ENCODE measurements at places on chromosomes 7 and 10.
A peak's percentile ranks its signal among the peaks of the same experiment; 100 is the strongest.

DNA sequence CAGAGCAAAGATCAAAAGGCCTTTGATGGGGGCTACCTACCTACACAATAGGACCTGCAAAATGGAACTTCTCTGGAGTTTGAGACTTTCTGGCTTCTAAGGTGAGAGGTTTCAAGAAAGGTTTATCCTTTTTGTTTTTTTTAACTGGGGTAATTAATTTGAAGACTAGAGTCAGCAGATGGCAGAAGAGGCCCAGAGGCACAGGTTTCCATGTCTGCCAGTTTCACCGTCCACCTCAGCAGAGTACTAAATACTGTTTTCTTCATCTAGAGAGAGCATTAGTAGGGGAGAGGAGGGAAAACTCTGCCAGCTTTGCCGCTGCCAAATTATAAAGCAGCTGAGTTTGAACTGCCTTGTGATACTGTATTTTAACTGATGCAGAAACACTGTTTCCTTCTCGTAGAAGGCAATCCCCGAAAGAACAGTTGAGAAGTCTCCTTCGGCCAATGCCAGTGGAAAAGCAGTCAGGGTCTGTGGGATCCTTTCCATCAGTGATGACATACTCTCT lies 138.7 kb downstream of the SLC25A13 start:
- no peak for DNase-seq

DNA sequence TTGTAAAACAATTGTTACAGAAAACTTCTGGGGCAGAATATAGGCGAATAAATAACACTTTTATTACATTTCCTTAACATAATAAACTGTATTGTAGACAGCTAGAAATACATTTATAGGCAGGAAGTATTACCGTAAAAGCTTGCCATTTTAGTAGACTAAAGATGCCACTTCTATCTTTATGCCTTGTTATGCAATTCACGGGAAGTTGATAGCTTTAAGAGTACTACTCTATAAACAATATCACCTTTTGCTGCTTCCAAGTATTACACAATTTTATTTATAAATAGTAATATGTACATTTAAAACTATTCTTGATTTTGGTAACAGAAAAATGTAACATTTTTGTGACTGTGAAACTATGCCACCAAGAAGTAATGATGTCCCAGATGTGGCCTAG lies 37.9 kb downstream of the PALS2 start:
- DNase-seq: no peak

DNA sequence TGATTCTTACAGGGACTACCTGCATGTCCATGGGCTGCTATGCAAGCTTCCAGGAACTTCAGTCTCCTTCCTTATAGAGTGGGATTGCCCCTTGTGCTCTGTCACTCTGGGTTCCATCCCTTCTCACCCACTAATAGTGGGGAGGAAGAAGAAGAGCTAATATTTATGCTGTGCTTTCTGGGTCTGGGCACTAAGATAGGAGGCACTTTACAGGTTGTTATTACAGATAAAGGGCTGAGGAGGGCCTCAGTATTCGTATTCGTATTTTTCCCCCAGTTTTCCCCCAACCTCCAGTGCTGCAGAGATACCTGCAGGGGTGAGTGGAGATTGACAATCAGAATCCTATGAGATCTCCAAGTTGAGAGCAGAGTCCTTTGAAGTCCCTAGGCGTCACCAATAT lies 14.2 kb downstream of the HK1 start:
- no peak for DNase-seq

DNA sequence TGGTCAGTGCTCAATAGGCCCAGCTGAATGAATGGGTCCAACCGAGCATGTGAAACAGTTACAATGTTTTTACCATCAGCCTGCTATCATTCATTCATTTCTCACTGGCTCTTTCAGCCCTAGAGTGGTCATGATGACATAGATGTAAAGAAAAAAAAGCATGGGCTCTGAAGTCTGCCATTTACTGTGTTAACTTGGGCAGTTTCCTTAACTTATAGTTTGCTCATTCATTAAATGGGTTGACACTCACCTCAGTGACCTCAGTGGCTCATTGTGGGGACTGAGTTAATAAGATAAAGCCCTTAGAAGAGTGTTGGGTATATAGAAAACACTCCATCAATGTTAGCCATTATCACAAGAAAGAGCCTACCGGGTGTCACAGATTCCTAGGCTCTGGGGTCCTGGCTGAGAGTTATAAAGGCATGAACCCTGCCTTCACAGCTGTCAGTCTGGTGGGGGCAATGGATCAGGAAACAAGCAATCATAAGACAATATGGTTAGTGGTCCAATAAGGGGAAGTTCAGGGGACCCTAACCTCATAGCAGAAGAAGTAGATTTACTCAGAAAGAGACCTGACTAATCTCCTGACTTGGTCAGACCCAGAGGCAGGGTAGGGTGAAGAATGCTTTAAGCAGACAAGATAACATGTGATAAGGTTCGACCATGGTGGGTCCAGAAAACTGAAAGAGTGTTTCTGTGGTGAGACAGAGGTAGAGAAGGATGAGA lies 29.7 kb upstream of the GPAM start:
- DNase-seq: no peak

GRCh38 chr10:609868-610545 lies 79.5 kb downstream of the DIP2C start:
- no peak for DNase-seq

DNA sequence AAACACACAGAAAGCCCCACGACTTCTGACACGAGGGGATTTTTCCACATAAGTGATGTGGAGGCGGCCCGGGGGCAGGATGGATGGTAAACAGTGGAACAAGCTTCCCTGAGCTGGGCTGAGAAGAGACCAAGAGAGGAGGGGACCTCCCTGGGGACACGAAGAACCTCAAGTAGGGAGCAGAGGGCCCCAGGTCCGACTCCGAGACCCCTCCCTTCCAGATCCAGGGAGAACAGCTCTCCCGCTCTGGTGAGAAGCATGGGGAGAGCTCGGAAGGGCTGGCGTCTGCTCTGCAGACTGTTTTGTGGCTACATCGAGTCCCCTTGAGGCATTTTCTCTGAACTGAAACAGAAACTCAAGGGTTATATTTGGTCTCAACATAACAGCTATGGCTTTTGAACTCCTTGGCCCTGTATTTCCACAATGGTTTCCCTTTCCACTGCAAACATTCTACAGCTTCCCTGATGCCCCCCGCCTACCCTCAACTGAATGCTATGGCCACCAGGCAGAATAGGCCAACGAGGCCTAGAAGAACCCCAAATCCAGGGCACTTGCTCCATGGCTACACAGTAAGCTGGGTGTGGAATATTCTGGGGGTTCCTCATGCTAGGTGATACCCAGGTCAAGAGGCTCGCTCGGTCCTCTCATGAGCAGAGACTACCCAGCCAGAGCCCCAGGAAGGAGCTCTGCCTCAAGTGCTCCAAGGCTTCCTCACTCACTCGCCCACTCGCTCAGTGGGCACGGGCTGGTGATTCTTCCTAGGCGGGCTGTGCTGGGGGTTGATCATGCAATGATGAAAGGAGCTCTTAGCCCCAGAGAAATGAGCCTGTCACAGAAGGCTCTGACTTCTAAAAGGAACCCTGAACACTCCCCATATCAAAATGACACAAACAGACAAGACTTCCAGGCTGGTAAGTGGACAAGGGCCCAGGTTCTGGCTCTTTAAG lies 47.5 kb downstream of the FAM53B start:
- no peak for DNase-seq

GRCh38 chr7:51467384-51468017 lies 150.9 kb upstream of the COBL start:
- no peak for DNase-seq

DNA sequence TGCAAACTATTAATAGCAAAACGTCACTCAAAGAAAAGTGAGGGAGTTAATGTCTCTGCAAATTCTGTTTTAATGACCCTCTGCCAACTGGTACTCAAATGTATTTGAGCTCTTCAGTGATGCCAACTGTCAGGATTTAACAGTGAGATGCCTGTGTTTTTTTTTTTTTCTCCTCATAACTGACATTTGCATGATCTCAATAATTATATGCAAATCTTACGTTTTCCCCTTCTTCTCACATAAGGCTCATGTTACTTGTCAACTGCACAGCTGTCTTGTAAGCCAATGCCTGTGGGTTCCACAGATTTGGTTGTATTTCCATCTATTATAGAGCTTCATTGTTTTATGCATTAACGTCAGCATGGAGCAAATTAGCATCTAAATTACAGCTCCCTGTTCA lies 38.2 kb downstream of the PPP1R3A start:
- no peak for DNase-seq

GRCh38 chr7:86844608-86845007 lies 200.9 kb downstream of the GRM3 start:
- DNase-seq: no peak

- no peak for DNase-seq
Observed at GRCh38 chr10:69728335-69728870, 73.3 kb upstream of the COL13A1 start.

DNA sequence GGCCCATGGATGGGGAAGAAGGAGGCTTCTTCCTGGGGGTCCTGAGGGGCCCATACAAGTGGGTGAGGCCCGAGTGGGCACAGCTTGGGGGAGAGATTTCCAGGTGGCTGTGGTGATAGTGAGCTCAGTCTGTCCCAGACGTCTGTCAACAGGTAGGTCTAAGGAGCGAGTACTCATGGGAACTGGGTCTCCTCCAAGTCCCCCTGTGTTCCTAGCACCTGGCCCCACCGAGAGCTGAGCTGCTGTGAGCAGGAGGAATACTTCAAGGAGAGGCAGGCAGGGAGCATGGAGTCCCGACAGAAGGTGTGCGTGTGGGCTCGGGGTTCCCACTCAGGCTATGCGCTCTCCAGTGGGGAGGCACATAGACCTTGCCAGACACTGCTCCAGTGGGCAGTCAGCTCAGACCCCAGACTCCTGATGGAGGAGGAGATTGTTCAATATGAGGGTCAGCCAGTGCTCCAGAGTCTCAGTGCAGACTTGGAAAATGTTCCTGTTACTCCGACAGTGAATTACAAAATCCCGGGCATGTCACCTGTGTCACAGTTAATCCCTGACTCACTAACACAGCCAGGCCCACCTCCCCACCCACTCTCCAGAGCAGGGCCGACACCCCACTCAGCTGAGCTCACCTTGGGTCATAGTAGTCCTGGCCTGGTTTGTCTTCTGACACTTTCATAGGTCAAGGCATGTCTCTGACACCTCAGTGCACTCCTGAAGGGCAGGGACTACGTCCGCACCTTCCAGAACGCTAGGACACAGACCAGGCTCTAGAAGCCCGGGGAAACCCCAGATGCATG lies 28.2 kb upstream of the C10orf53 start:
- DNase-seq: no peak

DNA sequence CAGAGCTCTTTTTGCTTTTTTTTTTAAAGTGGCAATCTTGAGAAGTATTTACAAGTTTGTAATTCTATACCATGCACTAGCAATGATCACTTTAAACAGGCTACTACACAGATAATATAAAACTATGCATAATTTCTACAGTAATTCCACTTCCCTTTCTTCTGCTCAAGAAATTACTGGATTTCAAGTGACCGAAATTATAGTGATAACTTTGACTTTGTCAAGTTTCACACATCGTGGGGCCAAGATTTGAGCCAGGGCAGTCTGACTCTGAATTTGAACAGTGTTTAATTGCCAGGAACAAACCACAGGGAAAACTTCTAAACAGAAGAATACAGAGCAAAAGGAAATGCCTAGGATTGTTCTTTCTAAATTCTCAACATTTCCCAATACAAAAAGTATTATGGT lies 288.3 kb upstream of the MKLN1 start:
- DNase-seq: no peak

DNA sequence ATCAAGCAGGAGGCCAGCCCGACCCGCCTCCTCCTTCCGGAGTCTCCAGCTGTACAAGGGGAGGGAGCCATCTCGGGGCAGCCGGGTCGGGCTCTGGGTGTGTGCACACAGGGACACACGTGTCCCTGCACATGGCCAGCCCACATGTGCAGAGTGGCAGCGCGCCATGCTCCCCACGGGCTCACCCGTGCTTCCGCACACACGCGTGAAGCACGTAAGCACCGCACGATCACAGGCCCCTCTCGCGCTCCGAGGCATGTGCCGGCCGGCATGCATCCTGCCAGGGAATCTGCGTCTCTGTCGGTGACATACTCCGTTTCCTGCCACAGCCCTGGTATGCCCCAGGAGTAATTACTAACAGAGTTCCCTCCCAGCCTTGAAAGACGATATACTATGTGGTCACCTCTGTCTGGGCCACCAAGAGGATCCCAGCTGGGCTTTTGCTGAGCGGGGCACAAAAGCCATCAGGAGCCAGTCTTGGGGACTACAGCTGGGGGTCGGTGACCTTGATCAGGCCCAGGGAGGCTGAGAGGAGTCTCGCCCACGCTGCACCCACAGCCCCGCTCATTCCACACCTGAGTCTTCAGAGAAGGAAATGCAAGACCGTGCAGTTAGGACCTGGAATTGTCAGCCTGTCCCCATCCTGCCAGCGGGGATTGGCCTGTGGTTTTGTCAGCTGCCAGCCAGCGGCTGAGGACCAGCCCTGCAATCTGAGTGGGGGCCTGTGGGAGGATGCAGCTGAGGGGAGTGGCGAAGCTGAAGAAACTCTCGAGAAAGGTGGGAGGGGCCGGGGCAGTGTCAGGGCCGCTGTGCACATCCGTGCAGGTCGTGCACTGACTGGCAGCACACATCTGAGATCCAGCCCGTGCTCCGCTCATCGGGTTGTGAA lies 11.0 kb upstream of the LFNG start:
- DNase-seq: peak; percentile 84

- no peak for DNase-seq
Observed at GRCh38 chr7:74138945-74139843, 35.0 kb upstream of the EIF4H start.

DNA sequence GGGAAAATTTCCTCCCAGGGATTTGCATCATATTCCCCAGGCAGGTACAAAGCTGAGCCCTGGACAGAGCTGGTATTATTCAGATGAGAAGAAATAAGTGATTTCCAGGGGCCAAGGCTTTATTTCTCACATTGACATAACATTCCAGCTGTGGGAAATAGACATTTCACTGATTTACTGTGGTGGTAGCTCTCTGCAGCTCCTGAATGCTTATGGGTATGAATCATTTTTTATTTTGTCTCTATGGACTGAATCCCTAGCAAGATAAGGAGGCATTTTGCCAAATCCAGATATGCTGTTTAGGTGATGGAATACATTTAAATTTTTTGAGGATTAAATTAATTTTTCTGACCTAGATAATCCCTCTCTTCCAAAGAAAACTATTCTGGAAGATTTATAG lies 97.9 kb downstream of the MTPN start:
- peak; percentile 38 for DNase-seq

DNA sequence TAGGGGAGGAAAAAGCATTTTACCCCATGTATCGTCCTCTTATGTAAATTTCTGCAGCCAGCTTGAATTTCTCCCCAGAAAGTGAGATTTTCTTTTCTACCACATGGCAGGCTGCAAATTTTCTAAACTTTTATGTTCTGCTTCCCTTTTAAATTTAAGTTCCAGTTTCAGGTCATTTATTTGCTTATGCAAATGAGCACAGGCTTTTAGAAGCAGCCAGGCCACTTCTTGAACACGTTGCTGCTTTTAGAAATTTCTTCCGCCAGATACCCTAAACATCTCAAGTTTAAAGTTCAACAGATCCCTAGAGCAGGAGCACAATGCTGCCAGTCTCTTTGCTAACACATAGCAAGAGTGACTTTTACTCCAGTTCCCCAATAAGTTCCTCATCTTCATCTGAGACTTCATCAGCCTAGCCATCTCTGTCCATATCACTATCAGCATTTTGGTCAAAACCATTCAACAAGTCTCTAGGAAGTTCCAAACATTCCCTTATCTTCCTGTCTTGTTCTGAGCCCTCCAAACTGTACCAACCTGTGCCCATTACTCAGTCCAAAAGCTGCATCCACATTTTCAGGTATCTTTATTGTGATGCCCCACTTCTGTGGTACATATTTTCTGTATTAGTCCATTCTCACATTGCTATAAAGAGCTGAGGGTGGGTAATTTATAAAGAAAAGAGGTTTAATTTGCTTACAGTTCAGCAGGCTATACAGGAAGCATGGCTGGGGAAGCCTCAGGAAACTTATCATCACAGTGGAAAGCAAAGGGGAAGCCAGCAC lies 16.3 kb downstream of the EZH2 start:
- no peak for DNase-seq
